EH (cell line): ENCODE measurements at places on chromosomes 16 and 17.

- peak; percentile 94 for DNase-seq
These were observed 17.1 kb downstream of the TBX2 start for GRCh38 chr17:61416540-61417363.

DNA sequence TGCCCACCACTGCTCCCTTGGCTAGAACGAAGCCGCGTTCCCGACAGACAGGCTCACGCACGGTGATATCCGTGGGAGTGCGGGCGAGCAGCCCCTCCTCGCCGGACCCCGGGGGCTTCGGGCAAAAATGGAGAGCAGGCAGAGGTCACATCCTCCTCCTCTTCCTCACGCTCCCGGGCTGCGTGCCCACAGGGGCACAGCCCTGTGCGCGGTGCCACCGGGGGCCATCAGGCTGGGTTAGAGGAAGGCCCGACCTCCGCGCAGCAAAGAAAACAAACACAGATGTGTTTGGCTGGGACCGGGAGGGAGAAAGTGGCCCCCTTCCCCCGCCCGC lies 519 bp upstream of the NTN1 start:
- no peak for DNase-seq

- peak; percentile 88 for DNase-seq
These were observed 290 bp downstream of the TLCD1 start for GRCh38 chr17:28725660-28726225.

- peak; percentile 1 for DNase-seq
These were observed 477.1 kb downstream of the TOX3 start for GRCh38 chr16:52069866-52070265.

GRCh38 chr17:31511195-31511578 lies 119.7 kb downstream of the RAB11FIP4 start:
- DNase-seq: no peak

- peak; percentile 80 for DNase-seq
These were observed at the start of gene SMURF2 for GRCh38 chr17:64661976-64662773. Gene SMURF2, minus strand, starts transcription at chr17:64662307. Its CDS starts 427 bp downstream, at chr17:64661880.
